ENCODE measurements at places on chromosomes 7 and 10.

DNA sequence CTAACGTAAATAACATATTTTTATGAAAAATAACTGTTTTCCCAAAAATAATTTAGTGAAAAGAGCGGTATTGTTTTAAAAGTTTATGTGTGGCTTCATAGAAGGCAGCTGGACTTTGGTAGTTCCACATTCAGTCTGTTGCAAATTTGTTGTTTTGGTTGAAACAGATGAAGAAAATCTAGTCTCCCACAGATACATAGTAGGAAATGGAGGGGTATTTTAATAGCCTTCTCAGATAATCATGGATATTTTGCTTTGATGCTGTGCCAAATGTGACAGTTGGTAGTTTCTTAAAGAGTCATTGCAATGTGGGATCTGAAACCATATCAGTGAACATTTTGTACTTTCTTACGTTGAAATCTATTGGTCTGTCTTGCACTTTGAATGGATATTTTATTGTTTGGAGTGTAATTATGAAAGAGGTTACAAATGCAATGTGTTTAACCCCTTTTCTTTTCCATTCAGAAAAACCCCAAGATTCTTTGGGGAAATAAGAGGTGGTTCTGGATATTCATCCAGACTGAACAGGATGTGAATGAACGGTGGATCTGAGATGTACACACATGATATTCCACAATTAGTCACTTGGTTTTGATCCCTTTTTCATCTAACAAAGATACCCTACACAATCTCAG lies 10.4 kb downstream of the ZNF365 start:
- DNase-seq = no peak

DNA sequence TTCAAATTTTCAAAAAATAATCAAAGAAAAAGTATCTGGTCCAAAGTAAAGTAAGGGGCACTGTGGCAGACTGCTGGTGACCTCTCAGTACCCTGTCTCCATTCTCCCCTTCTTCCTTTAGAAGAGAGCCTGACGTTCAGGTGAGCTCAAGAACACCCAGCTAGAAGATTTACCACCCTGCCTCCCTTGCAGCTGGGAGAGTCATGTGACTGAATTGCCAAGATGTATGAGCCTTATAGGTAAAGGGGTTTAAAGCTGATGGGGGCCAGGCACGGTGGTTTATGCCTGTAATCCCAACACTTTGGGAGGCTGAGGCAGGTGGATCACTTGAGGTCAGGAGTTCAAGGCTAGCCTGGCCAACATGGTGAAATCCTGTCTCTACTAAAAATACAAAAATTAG lies 86.3 kb upstream of the NANOS1 start:
- DNase-seq = no peak

- DNase-seq = no peak
Measured at GRCh38 chr10:34912771-34913170, 97.7 kb upstream of the PARD3 start.

DNA sequence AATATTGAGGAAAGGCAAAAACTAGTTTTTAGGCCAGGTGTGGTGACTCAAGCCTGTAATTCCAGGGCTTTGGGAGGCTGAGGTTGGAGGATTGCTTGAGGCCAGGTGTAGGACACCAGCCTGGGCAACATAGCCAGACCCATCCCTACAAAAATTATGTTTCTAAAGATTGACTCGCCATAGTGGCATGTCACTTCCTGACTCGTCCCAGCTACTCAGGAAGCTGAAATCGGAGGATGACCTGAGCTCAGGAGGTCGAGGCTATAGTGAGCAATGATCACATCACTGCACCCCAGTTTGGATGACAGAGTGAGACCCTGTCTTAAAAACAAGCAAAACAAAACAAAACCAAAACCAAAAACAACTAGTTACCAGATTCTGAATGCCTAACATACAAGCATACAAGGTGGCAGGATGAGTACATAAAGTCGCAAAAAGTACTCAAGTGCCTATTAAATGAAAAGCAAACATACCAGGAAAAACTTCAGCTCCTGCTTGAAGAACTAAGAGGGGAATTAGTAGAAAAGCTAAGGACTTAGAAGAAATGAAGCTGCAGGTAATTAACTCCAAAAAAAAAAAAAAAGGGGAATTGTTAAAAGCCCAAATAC lies 14.1 kb downstream of the ZNF398 start:
- DNase-seq = no peak

DNA sequence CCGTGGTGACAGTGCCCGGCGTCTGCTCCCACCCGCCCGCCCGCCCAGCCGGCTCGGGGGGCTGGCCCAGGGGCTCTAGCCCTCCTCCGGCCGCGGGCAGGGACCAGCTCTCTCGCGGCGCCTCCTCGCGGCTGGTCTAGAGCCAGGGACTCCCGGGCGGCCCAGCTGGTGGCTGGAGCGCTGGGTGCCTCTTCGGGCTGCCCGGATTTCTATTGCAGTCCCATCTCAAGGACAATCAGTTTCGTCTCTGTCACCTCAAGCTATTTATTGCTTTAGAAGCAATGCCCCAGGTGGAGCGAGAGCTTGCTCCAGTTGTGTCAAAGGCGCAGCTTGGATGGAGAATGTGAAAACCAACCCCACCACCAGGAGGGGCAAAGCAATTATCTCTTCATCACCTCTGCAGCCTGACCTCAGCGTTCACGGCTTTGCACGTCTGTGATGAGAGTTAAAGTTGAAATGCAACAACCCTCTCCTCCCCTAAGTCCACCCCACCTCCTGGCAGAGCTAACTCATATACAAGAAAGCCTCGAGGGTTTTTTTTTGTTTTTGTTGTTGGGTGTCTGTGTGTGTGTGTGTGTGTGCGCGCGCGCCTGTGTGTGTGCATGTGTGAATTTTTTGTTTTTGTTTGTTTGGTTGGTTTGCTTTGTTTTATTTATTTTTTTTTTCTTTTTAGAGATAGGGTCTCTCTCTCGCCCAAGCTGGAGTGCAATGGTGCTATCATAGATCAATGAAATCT lies at the start of gene ITGA8:
Gene ITGA8 (minus strand): TSS at position 24 of the 736 bp plus-strand sequence. CDS start 151 bp downstream, outside the sequence.
- DNase-seq = peak; percentile 70

DNA sequence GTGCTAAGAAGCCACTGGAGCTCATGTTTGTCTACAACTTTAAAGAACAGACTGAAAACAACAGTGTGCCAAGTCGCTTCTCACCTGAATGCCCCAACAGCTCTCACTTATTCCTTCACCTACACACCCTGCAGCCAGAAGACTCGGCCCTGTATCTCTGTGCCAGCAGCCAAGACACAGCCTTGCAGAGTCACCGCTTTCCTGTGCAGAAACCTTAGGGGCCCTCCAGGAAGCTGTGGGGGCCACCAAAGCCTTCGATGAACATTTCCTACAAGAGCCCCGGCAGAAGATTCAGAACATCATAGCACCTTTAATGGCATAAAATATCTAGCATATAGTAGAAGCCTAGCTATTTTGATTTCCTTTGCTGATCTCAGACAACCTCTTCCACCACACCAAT lies 88.0 kb upstream of the PRSS58 start:
- no peak for DNase-seq

DNA sequence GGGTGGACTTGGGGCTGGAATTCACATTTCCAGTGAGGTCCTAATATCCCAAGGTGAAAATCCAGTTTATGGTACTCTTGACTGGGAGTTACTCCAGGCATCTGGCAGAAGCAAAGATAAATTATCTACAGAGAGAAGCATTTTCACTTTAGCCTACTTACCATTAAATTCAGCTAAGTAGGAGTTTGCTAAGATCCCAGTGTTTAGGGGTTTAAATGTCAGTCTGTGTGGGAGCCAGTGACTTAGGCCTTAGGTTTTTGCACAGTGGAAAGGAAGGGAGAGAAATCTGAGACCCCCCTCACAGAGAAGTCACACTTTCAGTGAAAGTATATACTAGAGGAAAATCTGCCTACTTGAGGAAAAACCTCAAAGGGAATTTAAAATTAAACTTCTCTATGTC lies 134.2 kb downstream of the IQUB start:
- DNase-seq = no peak

DNA sequence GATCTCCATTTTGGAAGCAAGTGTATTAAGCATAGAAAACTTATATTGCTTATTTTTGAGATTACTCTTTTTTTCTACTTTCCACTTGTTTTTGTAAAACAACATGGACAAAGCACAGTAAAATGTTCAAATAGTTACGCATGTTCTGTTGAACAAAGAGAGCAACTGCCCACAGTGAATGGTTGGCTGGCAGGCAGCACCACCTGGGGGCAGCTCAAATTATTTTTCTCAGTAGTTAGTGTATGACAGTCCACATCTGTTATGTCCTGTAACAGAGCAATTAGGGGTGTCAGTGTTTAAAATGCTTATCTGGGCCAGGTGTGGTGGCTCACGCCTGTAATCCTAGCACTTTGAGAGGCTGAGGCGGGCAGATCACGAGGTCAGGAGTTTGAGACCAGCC lies 46.1 kb upstream of the CACUL1 start:
- DNase-seq = no peak

GRCh38 chr7:73974948-73975926 lies 52.7 kb upstream of the ELN start:
- no peak for DNase-seq

- DNase-seq = no peak
Measured at GRCh38 chr7:14717816-14718215, 184.7 kb downstream of the DGKB start.

DNA sequence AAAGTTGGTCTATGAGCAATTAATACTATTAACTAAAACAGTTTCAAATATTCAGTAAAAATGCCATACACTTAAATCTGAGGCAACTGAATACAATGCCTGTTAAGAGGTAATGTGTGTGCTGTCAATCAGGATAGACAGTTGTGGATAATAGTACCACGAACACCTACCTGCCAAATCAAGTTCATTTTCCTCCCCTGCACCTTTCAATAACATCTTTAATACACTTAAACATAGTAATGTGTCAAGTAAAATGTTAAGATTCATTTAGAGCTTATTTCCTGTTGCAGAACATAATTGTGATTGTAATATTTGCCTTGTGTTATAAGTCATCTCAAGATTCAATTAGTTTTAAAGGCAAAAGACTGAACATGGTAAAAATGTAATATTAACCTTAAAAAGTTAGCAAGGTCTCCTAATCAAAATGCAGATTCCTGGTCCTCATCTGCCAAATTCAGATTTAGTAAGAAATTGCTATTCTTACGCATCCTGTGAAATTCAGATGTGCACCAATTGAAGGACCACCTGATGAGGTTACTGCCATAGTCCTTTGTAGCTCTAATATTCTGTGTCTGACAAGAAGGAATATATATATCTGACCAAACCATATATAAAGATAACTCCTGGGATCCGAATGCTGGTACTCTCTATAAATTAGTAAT lies 37.1 kb downstream of the COL1A2 start:
- DNase-seq = no peak

DNA sequence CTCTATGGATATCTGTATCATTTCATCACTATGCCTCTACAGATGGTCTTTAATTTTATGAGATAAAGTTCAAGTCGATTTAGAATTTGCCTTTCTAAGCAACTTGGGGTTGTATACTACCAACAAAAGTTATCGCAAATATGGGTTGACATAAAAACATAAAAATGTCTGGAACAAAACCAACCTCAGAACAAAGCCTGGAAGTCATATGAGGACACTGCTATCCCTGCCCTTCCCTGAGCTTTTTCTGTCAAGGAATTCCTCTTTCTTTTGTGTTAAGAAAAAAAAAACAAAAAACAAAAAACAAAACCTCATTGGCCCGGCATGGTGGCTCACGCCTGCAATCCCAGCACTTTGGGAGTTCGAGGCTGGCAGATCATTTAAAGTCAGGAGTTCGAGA lies 319.3 kb downstream of the CAMK1D start:
- no peak for DNase-seq

GRCh38 chr7:28984631-28985030 lies 26.5 kb upstream of the TRIL start:
- peak; percentile 75 for DNase-seq

DNA sequence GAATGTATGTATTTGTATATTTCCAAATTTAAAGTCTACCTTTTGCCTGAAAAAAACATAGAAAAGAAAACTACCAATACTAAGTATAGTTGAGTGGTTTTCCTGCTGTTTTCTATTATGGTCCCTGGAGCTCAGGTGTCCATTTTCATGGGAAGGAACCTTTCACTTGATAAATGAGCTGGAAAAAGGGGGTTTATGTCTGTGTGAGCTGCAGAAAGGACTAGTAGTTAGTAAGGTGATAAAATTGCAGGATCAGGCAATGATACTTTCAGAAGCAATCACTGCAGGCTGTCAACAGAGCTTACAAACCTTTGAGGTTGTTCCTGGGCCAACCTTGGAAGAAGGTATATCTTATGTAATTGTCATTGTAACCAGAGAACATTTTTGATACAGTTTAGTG lies 48.0 kb downstream of the ST7 start:
- DNase-seq = no peak

GRCh38 chr7:65430344-65431186 lies 56.9 kb downstream of the ZNF92 start:
- DNase-seq = no peak

DNA sequence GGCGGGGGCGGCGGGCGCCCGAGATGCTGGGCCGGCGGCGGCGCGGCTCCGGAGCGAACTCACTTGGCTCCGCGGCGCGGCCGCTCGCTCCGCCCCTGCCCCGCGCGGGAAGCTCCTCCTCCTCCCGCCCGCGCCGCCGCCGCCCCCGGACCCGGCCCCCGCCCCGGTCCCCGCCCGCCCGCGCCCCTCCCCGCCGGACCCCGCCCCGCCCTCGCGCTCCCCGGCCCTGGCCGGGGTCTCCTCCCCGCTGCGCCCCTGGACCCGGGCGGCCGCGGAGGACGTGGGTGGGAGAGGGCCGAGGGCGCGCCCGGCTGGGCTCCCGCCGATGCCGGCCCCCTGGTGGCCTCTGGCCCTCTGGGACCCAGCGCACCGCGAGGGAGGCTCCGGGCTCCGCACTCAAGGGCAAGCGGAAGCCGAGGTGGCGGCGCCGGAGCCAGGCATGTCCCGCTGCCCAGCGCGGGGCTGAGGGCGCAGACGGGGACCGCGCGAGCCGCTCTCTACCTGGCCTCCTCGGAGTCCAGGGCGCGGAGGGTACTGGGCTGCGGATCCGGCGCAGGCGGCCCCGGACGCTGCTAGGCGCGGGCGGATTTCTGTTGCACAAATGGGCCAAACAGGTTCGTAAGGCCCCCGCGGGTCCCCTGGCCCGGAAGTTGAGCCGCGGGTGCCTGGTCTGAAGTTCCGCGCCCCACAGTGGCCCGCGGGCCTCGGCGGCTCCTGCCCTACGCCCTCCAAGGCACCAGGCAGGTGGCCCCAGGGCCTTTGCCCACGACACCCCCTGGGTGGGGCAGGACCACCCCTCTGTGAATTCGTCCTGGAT lies at the start of gene TCERG1L:
Gene TCERG1L (minus strand): TSS at position 61 of the 817 bp plus-strand sequence. CDS start 86 bp downstream, outside the sequence.
- DNase-seq = no peak

DNA sequence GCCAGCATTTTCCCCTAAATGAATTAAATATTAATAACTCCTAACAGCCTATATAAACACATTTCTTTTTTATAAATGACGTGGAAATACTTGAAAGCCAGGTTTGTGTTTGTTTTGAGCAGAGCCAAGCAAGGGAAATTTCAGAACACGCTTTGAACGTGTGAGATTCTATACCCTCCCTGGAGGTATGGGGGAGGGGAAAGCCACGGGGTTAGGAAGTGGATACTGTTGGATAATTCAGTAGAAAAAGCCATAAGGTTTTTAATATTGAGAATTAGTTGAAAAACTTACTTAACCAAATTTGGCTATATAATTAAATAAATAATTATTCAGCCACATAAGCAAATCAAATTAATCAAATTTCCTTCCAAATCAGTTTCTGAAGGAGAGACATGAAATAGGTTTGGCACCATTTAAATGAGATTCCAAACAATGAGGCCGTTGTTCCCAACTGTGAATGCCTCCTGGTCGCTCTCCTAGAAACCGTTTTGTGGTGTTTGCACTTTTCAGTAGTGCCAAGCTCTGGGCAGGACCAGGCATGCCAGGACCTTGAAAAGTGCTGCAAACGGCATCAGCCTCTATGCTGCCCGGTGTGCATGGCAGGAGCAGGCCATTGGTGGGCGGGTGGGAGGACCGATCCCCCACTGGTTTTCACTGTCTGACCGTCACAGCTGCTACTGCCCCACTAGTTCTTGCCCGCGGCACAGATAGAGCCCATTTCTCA lies 88.1 kb downstream of the SEPTIN14 start:
- DNase-seq = no peak

- DNase-seq = no peak
Measured at GRCh38 chr10:95464280-95464679, 96.9 kb downstream of the SORBS1 start.

Measured in AG08396 (cell line).